ENCODE measurements at places on chromosomes 12 and 14.

- no peak for DNase-seq
Observed at GRCh38 chr14:93708311-93708734, 80.0 kb downstream of the PRIMA1 start.

- no peak for DNase-seq
Observed at GRCh38 chr14:100738704-100739131, 12.0 kb downstream of the DLK1 start.

- peak; percentile 69 for DNase-seq
Observed at GRCh38 chr12:51980051-51980808, 26.5 kb upstream of the TAMALIN start.

- no peak for DNase-seq
Observed at GRCh38 chr12:32756476-32757066, 874 bp upstream of the YARS2 start.

DNA sequence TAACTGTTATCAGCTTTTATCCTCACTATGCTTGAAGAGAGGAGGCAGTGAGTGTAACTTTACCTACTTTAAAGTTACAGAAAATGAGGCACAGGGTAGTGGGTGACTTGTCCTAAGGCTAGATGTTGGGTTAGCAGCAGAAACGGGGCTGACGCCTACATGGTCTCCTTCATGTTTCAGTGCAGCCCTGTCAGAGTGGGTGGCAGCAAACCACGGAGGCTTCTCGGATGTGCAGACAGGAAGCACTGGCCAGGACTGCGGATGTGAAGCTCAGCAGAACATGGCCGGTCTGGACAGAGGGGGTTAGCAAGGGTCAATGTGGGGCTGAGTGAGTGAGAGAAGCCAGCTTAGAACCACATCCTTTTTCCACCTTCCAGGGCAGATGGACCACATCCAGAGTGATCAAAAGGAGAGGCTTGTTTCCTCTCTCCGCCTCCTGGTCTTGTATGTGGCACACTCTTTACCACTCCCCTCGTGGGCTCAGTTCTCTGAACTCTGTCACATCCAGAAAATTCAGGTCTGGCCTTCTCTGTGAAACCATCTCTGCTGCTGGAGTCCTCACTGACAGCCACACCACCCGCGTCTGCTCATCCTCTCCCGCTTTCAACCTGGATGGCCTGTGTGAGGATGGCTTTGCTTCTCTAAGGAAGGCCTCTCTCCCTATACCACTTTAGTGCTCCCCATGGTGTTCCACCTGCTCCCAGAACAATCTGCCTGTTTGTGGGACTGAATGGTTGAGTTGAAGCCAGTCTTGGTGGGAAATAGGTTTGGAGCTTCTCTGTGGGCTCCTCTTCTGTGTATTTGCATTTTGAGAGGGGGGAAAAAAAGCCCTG, 14.1 kb downstream of the SUSD6 start:
- DNase-seq: peak; percentile 69

DNA sequence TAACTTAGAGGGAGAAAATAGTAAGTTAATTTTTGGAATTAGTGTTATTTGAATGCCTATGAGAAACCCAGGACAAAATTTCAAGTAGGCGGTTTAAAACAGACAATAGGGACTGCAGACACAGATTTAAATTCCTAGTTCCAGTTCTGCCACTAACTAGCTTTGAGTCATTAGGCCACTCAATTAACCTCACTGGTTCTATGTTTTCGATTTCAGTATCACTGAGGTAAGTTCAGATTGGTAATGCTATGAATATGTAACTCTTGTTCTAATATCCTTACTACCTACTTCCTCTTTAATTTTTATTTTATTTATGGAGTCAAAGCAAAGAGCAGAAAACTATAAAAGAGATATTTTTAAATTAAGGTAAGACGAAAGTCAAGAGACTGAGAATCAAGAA, 52.6 kb downstream of the GALC start:
- DNase-seq: no peak

DNA sequence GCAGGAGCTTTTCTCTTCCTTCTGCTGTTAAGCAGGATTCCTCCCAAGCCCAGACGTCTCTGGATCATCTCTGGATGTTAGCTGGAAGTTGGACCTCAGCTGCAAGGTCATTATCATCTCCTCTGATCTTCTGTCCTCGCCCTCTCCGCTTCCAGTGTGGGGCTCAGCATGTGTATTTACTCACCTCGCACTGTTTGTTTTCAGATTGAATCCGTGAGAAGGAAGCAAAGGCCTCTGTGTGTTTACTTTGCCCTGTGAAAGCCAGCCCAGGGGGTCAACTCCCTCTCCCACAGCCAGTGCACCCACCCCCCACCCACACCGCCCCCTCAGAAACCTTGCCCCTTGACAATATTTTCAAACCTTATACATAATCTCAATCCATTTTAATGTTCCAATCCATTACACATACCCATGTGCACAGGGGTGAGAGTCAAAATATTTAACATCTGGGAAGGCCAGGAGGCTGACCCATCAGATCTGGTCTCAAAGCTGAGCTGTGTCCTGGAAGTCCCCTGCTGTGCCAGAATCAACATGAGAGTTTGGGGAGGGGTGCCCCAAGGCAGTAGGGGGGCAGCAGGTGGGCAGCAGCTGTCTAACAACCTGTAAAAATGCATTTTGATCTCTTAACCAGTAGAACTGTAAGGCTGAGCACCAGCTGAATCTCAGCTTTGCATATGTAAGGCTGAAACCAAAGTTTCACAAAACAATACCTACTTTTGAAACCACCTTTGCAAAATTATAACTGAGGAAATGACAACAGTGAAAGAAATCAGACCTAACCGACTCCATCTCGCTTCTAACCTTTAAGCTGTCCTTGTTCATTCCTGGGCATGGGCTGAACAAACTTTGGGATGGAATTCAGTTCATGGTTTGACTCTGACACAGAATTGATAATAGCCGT, 157.9 kb downstream of the ZNF664 start:
- DNase-seq: no peak

DNA sequence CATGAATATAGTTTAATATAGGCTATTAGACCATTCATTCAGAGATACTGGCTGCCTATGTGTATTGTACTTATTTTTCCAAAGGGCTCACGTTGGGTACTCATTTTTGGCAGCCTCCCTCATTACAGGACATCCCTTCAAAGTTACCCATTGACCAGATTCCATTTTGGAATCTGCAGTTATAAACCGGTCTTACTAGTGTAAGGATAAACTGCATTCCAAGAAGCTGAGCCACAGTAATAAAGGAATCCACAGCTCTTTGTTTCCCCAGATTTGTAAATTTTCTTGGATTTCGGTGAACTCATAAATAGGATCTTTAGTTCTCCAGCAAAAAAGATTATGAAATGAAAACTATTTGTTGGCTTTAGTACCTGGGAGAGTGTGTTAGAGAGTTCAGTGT, 18.9 kb upstream of the CFL2 start:
- no peak for DNase-seq

GRCh38 chr12:2396448-2396871, 343.7 kb downstream of the CACNA1C start:
- DNase-seq: no peak

DNA sequence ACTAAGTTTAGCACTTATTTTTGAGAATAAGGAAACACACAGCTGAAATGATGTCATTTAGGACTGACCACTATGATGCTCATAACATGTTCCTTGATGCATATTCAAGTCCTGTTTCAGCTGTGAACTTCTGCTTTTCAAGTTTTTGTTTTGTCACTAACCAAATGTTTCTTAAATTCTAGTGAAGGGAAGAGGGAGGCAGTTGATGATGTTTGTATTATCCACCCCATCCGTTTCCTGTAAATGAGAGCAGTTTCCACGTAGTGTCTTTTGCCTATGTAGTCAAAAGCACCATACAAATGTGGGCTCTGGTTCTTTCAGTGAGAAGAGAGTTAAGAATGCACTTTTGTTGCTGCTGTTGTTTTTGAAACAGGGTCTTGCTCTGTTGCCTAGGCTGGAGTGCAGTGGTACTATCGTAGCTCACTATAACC, 491.8 kb downstream of the PCNX1 start:
- DNase-seq: no peak

DNA sequence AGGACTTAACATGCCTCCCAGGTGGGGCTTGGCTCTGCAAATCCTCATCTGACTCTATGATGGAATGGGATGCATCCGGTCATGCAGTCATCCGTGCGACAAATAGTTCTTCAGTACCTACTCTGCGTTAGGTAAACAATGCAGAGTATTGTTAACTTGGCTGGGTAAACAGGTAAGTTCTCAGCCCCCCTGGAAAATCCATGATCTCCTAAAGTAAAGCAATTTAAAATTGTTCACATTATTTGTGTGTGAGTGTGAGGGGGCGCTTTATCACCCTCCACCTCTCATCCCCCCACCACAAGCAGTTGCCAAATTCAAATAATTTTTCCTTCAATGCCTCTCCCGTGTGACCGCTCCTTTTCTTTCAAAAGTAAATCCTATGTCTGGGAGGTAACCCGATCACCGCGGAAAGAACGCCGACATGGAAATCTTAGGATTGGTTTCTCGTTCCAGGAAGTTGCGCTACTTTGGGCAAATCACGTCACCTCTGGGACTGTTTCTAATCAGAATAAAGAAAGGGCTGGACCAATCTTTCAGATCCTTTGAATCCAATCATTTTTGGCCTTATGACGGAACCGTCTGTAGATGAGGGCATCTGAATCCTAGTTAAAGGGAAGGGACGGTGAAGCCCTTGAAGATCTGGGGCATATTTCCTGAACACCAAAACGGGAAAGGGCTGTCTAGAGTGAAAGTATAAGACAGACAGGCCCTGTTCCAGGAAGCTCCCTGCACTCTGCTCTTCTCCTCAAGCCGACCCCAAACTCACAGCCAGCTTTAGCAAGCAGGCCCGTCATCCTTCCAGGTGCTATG, 44.0 kb upstream of the SINHCAF start:
- no peak for DNase-seq

- no peak for DNase-seq
Observed at GRCh38 chr14:30295980-30296379, 263.0 kb upstream of the G2E3 start.

GRCh38 chr12:99600388-99600787, 47.2 kb upstream of the GARIN6 start:
- no peak for DNase-seq

- no peak for DNase-seq
Observed at GRCh38 chr14:105012171-105012985, 8.5 kb downstream of the CDCA4 start.

Measured in activated T-cell treated with anti-CD3 and anti-CD28 coated beads, Interleukin-2, amount 50 U/mL, for 1 hour (primary cell).